ENCODE measurements at places on chromosomes 12 and 14.

- DNase-seq: no peak
Measured at GRCh38 chr12:2779281-2779680, 15.5 kb upstream of the FKBP4 start.

DNA sequence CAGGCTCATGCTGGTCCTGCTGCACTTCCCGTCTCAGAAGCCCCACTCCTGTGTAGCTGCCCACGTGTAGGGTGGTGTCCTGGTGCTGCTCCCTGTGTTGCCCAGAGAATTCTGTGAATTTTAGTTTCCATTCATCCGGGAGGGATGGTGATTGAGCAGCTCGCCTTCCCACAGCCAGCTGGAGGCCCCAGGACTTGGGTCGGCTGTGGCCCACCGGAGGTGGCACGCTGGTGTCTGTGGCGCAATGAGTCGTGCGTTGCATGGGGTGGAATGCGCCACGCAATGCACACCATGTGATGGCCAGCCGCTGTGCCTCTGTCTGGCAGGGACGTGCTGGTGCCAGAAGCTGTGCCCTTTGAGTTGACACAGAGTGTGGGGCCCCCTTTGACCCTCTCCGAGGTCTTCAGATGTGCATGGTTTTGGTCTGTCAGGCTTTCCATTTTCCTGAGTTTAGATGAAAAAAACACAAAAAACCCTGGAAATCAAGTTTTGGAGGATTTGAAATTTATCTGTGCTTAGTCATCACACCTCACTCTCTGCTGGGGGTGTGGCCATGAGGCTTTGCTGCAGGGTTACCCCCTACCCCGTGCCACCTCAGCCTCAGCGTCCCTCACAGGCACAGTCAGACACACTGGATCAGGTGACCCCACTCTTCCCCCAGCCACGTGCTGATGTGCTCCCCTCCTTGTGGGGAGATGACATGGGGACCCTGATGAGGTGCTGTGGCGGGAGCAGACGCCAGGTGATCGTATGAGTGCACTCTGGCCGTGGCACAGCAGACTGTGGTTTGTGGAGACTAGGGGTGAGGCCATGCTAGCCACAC lies 64.6 kb downstream of the EP400 start:
- no peak for DNase-seq

DNA sequence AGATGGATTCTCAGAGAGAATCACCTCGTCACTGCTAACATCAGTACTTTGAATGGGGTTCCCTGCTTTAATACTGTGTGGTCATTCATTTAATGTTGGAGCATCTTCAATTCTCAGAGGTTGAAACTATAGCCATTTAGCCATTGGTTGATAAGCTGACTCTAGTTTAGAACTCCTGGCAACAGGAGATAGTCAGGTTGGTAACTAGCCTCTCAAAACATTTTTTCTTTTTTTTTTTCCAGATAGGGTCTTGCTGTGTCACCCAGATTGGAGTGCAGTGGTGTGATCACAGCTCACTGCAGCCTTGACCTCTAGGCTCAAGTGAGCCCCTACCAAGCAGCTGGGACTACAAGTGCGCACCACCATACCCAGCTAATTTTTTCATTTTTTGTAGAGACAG lies 3.5 kb upstream of the NCKAP5L start:
- no peak for DNase-seq

DNA sequence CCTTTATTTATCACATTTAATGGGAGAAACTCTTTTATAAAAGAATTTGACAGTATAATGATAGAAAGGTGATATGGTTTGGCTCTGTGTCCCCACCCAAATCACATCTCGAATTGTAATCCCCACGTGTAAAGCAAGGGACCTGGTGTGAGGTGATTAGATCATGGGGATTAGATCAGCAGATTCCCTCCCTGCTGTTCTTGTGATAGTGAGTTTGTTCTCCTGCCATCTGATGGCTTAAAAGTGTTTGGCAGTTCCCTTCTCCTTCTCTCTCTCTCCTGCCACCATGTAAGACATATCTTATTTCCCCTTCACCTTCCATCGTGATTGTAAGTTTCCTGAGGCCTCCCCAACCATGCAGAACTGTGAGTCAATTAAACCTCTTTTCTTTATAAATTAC lies 1110.3 kb downstream of the FLRT2 start:
- no peak for DNase-seq

Measured in stimulated activated CD4-positive, alpha-beta T cell treated with anti-CD3 and anti-CD28 coated beads, Interleukin-1b, Interleukin-23, amount 100 ng/mL, for 48 hours (primary cell).